ENCODE measurements at places on chromosomes 2 and 18.

- no peak for DNase-seq
These were observed 490.9 kb downstream of the TMEM182 start for GRCh38 chr2:103252781-103253180.

- no peak for DNase-seq
These were observed 166.5 kb upstream of the ALPP start for GRCh38 chr2:232211743-232212686.

- no peak for DNase-seq
These were observed 315.8 kb upstream of the POU3F3 start for GRCh38 chr2:104538077-104538476.

DNA sequence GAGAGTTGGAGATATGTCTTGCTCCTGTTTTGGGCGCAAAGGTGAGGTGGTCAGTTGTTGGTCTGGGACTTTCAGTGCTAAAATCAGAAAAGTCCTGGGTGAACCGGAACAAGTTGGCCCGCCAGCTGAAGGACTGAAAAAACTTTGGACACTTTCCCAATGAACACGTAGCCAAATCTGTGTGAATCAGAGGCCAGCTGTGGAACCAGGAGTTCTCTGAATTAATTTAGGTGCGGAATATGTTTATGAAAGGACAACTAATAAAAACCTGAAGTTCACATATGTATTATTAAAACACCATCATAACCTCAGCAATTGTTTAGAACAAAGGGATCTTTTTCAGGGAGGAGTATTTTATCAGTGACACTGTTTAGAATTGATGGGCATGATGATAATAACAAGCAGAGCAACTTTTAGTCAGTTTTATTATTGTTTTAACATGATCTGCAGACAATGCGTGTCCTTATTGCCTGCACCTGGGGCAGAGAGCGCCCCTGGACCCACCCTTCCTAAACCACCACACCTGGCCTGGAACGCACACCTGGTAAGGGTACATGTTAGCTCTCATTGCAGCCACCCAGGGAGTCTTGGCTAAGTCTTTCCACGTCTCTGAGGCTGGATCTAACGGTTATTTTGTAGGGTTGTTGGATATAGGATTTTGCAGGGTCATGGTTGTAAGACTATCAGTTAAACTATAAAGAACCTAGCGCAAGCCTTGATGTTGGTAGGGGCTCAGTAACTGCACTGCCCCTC lies 9.9 kb upstream of the ODC1 start:
- no peak for DNase-seq

DNA sequence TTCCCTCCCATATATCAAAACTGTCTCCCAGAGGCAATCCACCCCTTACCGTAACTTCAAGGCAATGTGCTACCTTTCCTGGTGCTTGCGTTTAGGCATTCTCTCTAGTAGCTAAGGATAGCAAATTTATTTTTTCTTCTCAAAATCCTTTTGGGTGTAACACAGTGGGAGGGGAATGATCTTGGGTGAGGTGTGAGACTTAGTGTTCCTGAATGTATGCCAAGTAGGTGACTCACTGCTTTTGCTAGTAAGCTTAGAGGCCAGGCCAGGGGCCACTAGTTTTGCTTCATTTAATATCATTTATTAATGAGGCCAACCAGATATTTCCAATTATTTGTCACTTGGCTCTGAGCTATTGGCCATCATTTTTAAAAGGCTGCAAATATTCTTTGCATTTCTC lies 135.5 kb downstream of the NAPG start:
- peak; percentile 9 for DNase-seq

DNA sequence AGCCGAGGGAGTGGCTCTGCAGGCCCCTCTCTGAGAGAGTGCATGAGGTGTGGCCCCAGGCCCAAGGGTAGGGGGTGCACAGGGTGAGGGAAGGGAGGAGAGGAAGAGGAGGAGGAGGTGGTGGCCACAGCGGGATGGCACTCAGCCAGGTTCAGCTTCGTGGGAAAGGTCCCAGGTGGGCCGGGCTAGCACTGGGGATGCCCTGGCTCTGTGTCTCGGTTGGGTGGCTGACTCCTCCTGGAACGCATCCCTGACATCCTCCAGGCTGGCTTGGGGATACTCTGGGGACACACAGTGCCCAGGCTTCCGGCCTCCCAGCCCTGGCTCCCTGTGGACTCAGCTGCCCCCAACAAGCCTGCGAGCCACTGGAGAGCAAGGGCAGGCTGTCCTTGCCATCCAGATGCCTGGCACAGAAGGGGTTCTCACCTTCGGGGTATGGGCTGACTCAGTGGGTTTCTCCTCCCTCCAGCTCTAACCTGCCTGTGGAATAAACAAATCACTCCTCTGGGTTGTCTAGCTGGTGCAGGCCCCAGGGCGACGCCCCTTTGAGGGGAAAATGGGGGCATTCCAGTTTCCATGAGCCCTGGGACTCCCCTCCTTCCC lies 582 bp upstream of the ZAP70 start:
- no peak for DNase-seq

GRCh38 chr18:54532222-54532621 lies 58.8 kb upstream of the DYNAP start:
- DNase-seq: no peak

- DNase-seq: no peak
These were observed 83.1 kb upstream of the KLF7 start for GRCh38 chr2:207248702-207249377.

- no peak for DNase-seq
These were observed 61.7 kb downstream of the LDLRAD4 start for GRCh38 chr18:13280070-13280795.

DNA sequence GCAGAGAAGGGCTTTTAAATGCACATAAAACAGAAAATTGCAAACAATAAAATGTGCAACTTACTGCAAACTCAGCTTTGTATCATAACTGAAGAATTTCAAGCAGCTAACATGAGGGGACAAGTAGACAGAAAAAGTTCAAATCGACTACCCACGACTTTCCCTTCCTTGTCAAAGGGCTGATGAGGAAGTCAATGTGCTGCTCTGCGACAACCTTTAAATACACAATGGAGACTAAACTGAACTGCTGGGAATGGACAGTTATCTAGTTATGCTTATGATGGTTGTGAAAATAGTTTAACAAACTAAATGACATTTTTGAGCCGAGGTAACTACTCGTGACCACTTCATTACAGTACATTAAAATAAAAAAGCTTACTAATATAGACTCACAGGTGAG lies 84.1 kb downstream of the INO80D start:
- no peak for DNase-seq

DNA sequence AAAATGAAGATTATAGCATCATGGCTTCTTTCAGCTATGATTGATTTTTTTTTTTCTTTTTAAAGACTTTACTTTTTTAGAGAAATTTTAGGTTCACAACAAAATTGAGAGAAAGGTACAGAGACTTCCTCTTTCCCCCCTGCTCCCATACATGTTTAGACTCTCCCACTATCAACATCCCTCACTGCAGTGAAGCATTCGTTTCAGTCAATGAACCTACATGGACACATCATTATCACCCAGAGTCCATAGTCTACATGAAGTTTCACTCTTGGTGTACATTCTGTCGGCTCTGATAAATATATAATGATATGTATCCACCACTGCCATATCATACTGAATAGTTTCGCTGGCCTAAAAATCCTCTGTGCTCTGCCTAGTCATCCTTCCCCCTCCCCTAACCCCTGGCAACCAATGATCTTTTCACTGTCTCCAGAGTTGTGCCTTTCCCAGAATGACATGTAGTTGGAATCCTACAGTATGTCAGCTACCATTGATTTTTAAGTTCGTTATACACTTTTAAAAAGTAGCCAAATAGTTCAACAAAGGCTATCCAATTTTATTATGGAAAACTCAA lies 86.8 kb downstream of the GPD2 start:
- DNase-seq: no peak

- DNase-seq: no peak
These were observed 38.3 kb upstream of the PTPN4 start for GRCh38 chr2:119721462-119721861.

- DNase-seq: no peak
These were observed 234.0 kb downstream of the DYM start for GRCh38 chr18:49226243-49227000.

DNA sequence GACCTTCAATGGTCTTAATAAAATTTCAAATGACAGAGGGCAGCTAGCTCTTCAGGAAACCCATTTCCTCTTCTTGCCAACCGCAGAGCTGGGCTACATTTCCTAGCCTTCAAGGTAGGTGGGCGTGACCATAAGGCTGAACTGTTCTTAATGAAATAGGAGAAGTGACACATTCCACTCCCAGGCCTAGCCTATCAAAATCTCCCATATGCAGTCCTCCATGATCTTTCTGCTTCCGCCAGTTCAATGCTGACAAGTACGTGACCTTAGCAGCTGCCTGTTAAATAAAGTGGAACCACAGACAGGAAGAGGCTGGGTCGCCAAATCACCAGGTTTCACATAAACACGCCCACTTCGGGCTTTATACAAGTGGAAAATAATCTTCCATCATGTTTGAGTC lies 13.2 kb downstream of the SERPINE2 start:
- no peak for DNase-seq

- no peak for DNase-seq
These were observed 39.0 kb upstream of the LYPD6B start for GRCh38 chr2:148999451-148999921.

DNA sequence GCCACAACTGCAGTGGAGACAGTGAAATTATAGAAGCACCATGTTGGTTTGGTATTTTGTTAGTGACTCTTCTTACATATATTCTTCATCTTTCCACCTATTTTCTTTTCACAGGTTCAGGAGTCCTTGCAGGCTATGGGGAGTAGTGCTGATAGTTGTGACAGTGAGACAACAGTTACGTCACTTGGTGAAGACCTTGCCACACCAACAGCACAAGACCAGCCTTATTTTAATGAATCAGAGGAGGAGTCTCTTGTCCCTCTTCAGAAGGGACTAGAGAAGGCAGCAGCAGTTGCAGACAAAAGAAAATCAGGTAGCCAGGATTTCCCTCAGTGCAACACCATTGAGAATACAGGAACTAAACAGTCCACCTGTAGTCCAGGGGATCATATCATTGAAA lies 23.6 kb downstream of the ITPRID2 start:
- DNase-seq: no peak

- no peak for DNase-seq
These were observed 73.4 kb downstream of the RAPH1 start for GRCh38 chr2:203461746-203462145.

DNA sequence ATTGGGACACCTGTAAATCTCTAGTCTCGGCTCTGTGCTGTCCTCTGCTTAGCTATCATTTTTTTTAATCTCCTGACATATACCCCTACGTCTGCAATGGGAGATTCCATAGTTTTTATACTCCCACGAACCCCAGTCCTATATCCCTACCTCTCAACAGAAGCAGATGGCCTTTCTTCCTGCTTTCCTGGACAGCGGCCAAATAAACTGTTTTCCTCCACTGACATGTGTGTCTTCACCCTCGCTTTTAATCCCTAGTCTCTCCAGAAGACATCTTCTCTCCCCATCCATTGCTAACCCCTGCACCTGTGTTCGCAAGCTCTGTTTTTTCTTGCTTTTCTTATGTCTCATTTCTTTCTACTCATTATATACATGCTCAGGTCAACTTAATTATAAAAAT lies 395.4 kb downstream of the EPHA4 start:
- DNase-seq: no peak

DNA sequence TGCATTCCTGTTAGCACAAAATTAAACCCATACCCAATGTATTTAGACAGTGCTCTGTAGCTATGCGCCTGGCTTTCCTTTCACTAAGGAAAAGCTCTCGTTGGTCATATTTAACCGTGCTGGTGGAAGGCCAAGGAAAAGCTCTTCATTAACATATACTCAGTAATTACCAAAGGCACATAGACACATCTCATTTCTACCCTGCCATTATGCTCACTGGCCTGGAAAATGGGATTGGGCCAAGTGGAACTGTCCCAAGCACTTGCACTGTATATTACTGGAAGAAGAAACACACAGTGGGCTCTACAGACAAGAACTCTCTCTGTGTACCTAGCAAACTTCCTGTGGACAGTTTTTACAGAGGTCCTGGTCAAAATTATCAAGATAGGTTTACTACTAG lies 274.4 kb downstream of the ERBB4 start:
- DNase-seq: no peak

- no peak for DNase-seq
These were observed 88.3 kb downstream of the ZNF516 start for GRCh38 chr18:76406791-76407190.

GRCh38 chr2:26772064-26773001 lies 8.2 kb downstream of the SLC35F6 start:
- no peak for DNase-seq

DNA sequence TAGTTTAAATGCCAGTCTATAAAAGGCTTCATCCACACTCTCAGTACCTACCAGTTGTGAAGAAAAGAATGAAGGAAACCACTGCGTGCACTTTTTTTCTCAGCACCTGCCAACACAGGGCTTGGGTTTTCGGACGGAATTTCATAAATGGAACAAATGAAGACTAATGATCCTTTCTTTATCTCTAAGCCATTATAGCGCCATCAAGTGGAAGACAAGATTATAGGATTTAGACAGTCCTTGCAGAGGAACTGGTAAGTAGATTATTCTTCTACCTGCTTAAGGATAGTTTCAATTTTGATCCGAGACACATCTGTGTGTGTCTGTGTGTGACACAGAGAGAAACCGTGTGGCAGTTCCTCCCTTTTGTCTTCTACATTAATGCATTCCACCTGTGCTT lies 245.6 kb downstream of the NRXN1 start:
- DNase-seq: no peak

DNA sequence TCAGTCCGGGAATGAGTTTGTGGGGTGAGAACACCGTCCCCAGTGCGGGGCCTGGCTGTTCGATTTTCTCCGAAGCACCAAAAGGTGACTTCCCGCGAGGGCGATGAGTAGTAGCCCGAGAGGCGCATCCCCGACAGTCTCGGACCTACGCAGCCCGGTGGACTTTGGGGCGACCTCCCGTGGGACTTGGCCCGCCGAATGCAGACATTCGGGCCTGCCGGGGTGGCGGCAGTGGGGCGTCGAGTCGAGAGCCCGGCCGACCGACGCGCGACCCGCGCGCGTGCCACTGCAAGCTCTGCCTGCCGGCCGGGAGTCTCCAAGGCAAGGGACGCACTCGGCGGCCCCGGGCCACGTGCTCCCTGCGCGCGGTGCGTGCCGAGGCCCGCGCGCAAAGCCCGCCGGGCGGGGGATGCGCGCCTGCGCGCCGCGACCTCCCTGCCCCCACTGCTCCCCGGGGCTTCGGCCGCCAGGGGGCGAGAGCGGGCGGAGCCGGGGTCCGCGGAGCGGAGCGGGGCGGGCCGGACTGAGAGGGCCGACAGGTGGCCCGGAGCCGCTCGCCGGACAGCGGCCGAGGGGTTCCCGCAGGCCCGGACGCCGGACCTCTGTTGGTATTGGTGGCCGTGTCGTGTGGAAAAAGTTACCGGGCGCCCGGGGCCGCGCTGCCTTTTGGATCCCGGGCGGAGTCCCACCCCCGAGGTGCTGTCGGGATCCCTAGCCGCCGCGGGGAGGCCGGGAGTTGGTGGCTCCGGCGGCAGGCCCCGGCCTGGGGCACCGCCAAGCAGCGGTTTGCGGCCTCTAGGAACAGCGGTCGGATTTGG lies 1.9 kb downstream of the PTMA start:
- no peak for DNase-seq

GRCh38 chr2:109382226-109382895 lies 231.4 kb downstream of the SEPTIN10 start:
- DNase-seq: no peak
